ENCODE measurements at places on chromosomes 4 and X.

DNA sequence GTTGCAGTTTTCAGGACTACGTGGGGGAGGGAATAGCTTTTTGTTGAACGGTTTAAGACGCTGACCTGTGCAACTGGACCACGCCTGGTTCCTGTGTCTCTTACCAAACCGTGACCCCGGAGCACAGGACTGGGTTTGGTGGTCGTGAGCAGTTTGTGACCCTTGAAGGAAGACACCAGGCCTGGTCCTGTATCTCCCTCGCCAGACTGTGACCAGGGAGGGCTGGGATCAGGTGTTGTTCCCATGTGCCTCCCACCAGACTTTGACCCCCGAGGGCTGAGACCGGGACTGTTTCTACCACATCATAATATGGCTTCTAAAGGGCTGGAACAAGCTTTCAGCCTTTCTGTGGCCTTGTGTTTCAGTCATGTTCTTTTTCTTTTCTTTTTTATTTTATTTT is 683 bp downstream of the EBP start:
- DNase-seq, result no peak

DNA sequence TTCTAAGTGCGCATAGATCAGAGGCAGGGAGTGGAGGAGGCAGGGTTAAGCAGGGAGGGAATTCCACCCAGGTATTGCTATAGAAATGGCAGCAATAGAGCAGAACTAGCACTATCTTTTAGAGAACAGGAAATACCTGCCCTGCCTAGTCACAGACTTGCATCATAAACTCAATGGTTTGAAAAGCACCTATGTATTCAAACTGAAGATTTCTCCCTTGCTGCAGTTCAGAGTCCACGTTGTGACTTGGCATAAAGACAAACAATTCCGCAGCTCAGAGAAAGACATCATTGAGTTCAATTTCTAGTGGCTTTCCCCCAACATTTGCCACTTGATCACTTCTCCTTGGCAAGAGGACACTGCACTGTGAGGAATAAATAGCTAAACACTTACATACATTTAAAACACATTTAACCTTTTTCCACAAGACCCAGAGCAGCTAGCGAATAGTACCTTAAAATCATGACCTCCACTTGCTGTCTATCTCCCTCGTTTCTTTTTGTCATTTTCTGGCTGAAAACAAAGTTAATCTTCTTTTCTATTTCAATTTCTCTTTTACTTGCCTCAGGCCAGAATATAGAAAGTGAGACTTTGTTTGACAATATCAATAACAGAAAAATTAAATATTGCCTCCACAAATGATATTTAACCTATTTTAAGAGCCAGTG is 42.4 kb downstream of the SLC7A11 start:
- no peak for DNase-seq

GRCh38 chr4:110003401-110004187 is 90.9 kb downstream of the EGF start:
- DNase-seq, result no peak

GRCh38 chr4:117691572-117692351 is 342.5 kb upstream of the NDST3 start:
- no peak for DNase-seq

GRCh38 chr4:89158884-89159503 is 47.7 kb downstream of the TIGD2 start:
- DNase-seq, result peak; percentile 9

- DNase-seq, result no peak
Measured at GRCh38 chrX:13270360-13270759, 49.5 kb downstream of the ATXN3L start.

GRCh38 chr4:57628004-57628403 is 517.8 kb upstream of the IGFBP7 start:
- no peak for DNase-seq

DNA sequence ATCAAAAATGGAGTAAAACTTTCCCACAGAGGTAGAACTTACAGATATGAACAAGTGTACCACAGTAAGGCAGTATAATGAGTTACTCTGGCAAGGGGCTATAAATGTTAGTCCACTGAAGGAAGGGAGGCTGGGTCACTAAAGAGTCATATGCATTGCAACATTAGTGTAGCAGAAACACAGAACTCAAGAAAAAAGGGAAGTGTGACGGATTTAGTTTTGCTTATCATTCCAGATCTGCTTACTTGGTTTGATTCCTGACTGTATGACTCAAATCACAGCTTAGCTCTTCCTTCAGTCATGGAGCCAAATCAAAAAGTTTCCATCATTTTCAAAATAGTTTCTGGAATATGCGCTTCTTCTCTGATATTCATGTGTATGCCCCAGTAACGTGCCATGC is 148.7 kb downstream of the FSTL5 start:
- DNase-seq, result peak; percentile 4

DNA sequence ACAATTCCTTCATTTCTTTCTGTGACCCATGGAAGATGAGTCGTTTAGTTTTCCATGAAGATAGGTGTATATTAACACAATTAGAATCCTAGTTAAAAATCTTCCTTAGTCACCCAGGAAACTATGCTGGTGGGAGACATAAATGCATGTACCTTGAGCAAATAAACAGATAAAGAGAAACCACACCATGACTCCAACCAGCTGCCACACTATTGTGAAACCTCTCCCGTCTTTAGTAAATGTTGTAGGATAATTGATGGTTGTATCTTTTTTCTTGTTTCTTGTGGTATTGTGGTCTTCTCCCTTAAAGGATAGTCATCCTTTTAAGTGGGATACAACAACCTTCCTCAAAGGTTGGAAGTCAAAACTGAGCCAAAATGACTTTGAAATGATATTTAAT is 103.8 kb upstream of the LEF1 start:
- peak; percentile 5 for DNase-seq

DNA sequence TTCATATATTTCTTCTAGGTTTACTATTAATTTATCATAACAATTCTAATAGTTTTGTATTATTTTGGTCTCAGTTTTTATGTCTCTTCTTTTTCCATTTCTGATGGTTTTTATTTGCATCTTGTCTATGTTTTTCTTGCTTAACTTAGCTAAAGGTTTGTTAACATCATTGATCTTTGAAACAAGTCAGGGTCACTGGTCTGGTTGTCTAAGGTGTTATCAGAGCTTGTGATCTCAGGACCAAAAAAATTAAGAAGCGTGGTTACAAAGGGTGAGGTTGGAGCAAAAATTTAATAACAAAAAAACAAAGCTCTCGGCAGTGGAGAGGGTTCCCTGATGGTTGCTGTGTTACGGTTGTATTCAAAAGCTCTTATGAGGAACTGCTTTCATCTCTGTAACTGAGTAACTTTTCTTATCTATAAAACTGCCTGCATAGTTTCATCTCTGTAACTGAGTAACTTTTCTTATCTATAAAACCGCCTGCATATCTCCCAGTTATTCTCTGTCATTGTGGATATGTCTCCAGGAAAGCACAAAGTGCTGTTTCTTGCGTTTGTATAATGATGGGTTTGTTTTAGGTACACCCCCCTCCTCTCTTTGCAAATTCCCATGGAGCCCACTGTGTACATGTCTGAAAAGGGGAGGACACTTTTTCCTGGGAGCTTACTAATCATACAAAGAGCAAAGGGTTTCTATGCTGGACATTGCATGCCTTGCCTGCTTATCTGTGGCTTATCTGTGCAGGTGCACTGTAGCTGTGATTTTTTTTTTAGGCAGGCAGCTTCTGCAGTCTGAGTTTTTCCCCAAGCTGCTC is 62.4 kb upstream of the UGT2B15 start:
- DNase-seq, result no peak

DNA sequence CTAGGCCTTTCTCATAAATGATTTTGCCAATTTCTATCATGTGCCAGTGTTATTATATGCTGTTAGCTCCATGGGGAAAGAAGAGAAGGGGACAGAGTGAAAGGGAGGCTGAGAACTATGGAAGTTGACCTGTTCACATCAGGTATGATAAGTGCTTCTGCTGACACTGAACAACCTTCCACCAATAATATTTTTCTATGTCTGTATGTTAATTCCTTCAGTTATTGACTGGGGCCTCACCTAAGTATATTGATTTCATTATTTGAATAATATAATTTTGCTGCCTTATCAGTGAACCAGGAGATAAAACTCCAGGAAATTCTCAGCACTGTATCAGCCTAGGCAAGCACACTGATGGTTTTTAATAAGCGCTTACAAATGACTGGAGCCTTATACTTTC is 262.8 kb downstream of the SNCA start:
- DNase-seq, result no peak

- DNase-seq, result no peak
Measured at GRCh38 chrX:65572971-65573370, 38.4 kb upstream of the LAS1L start.

- no peak for DNase-seq
Measured at GRCh38 chr4:89243733-89244252, 63.8 kb downstream of the GPRIN3 start.

DNA sequence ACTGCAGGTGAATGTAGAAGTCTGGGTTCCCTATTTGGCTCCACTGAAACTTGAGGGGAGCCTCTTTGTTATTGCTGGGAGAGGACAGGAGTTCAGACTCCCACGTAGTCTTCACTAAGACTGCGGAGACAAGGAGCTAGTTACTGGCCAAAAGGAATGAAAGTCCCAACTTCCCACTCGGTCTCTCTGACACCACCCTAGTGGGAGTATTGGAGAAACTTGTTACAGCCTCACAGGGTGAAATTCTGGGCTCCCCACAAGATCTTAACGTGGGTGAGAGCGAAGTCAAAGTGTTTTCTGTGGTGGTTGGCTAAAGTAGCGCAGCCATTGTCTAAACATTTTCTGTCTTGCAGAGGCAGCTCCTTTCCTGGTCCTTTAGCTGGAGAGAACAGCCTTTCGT is 13.5 kb downstream of the MYOZ2 start:
- no peak for DNase-seq

DNA sequence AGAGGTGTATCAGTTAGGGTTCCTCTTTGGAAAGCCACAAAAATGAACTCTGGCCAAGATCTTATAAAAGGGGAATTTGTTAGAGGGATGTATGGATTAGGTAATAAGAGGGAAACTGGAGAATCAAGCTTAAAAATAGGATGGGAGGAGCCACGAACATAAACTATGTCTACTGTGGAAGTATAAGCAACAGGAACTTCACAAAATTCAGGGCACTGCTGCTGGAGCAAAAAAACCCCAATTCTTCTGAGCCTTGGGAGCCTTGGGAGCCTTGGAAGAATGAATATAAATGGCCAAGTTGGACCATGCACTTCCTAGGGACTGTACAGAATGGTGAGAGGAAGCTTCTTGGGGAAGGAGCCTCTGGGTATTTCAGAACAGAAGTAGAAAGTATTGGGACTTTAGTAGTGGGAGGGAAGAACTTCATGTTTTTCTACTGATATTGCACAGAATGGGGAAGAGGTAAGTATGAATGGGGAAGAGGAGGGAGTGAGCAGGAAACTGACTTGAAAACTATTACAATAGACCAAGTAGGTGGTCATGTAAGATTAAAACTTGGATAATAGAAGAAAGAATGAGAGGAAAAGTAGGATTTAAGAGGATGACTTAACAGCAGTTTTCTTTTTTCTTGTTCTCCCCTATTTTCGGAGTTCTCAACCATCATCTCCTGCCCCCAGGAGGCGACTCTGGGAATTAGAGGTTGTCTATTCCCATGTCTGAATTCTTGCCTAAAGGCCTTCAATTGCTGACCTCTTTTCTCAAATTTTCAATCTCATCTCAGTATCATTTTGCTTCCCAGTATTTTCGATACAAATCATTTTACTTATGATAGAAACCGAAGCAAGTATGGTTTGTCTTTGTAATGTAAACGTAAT is 44.4 kb upstream of the TAPT1 start:
- DNase-seq, result no peak

GRCh38 chr4:102400898-102401297 is 55.6 kb upstream of the SLC39A8 start:
- no peak for DNase-seq

DNA sequence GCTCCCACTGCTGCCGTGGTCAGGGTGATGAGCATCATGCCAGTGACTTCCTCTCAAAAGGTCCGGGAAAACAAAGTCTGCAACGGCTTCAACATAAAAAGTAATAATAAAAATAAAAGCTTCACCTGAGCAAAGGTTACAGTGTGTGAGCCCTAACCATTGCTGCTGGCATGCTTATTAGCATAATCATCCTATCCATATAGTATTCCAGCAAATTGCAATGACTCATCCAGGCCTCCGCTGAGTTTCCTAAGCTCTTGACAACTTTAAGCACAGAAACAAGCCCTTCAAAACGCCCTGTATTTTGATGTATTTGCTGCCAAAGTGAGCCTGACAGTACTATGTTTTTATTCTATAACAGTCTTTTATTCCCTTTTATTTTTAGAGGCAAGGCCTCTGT is 100.5 kb downstream of the AASDH start:
- DNase-seq, result peak; percentile 8

DNA sequence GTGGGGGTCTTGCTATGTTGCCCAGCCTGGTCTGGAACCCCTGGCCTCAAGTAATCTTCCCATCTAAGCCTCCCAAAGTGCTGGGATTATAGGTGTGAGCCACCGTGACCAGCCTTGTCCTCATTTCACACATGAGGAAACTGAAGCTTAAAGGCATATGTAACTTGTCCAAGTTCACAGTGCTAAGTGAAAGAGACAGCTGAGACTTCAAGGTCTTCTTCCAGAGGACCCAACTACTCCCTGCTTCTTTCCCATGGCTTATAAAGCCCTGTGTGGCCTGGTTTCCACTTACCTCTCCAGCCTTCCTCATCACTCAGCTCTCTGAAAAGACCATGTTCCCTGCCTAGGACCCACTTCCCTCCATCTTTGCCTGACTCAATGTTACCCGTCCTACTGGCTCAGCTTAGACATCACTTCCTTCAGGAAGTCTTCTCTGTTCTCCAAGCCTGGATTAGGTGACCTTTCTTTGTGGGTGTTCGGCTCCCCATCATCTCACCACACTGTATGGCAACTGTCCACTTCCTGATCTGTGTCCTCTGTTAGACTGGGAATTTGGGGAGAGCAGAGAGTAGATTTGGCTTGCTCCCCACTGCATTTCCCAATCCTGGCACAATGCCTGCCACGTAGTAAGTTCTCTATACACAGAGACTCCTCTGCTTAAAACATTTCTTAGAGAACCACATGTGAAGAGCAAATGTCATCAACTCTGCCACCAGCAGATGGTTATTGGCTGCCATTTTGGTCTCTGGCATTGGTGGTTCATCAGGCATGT is 30.4 kb upstream of the LAMP2 start:
- DNase-seq, result no peak

- no peak for DNase-seq
Measured at GRCh38 chr4:119317990-119318389, 3.9 kb downstream of the FABP2 start.

- peak; percentile 51 for DNase-seq
Measured at GRCh38 chrX:11100281-11101035, 10.7 kb upstream of the HCCS start.

- no peak for DNase-seq
Measured at GRCh38 chrX:153867671-153868070, 18.3 kb downstream of the L1CAM start.

Data from fibroblast of skin of left quadriceps (primary cell).